ENCODE measurements at places on chromosomes 16 and 17.

DNA sequence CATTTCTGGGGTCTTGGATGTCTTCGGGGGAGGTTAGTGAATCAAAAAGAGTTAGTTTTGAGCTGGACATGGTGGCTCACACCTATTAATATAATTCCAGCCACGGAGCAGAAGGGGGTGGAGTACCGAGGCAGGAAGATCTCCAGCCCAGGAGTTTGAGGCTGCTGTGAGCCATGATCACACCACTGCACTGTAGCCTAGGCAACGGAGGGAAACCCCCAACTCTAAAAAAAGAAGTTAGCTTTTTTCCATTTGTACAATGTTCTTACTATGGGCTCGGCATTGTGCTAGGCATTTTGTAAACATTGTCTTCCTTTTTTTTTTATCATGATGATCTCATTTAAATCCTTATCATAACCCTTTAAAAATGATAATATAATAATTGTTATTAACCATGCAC, 8.3 kb upstream of the SNF8 start:
- no peak for DNase-seq

GRCh38 chr17:58278661-58279015, 2.1 kb downstream of the MPO start:
- no peak for DNase-seq

DNA sequence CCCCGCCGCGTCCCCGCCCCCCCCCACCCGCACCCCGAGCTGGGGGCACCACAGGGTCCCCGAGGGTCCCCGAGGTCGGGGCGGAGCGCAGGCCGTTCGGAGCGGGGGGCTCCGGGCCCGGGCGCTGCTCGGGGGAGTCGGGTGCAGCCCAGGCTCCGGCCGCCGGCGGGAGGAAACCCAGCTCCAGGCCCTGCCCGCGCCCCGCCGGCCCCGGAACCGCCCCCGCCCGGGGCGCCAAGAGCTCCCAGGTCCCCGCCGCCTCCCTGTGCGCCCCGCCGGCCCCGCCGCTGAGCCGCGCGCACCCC, 33.2 kb upstream of the RPH3AL start:
- DNase-seq = no peak

- no peak for DNase-seq
Measured at GRCh38 chr17:58568044-58568799, 53.8 kb upstream of the MTMR4 start.

DNA sequence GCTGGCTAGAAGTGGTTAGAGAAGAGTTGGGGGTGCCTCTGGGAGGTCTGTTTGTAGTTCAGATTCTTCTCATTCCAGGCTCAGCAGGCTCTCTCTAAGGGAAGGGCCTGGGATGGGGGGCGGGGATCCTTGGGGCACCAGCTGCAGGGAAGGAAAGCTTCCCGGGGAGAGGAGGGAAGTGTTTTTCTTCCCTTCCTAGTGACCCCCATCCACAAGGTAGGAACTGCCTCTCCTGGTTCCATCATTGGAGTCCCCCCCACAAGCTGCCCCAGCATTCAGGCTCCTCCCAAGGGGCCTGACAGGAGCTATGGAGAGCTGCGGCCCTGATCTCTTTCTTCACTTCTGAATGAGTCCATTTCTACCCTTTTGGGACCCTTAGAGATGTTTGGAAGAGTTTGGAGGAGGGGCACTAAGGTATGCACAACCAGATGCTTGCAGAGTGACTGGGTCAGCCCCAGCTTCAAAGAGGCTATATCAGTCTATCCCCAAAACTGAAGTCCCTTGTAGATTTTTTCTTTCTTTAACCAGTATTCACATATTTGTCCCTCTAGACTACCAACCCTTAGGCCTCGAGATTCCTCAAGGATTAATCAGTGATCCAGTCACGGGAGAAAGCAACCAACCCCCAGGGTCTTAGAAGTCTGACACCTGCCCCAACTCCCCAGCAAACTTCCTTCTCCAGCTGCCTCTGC, 13.9 kb upstream of the FZD2 start:
- no peak for DNase-seq

Data from CD8-positive, alpha-beta memory T cell (primary cell).